ENCODE measurements at places on chromosomes 1 and 21.

GRCh38 chr1:219902951-219903350 is 25.4 kb downstream of the SLC30A10 start:
- DNase-seq, result no peak

DNA sequence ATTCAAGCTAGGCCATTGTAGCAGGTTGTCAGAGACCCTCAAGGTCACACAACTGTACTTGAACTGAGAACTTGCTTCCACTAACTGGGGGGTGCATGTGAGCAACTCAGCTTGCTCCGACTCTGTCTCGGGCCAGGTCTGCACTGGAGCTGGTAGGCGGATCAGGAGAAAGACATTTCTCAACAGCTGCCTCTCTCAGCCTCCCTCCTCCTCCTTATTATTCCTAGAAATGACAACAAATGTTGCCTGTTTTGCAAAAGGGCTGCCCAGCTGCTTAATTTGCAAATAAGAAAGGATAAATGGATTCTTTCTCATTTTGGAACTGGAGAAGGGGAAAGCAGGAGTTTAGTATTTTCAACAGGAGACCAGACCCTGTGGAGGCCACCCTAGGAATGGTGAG is 140.5 kb downstream of the RHOU start:
- DNase-seq, result no peak

- DNase-seq, result no peak
Observed at GRCh38 chr21:44898851-44899767, 21.6 kb downstream of the ITGB2 start.

GRCh38 chr1:145707183-145707867 is at the start of gene PDZK1:
PDZK1 (minus strand) TSS chr1:145707368; CDS start chr1:145688021, 19,347 bp downstream.
- DNase-seq, result no peak

GRCh38 chr21:36388835-36389234 is 3.6 kb downstream of the CHAF1B start:
- peak; percentile 20 for DNase-seq

GRCh38 chr1:22830041-22830566 is 119.5 kb downstream of the EPHB2 start:
- peak; percentile 63 for DNase-seq

DNA sequence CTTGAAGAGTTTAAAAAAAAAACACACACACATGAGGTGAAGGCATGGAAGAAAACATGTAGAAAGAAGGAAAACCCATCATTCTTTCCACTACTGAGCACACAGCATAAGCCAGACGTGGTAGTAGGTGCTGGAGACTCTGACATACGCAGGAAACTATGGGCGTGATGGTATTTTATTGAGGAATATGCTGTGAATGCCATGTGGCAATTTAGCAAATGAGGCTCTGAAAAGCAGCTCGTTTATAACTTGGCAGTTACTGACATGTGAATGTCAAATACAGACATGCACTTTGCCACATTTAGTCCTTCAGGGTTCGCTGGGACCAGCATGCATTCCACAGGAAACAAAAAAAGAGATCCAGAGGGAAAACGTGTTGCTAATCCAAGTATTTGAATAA is 74.3 kb upstream of the IFNAR2 start:
- no peak for DNase-seq

- DNase-seq, result no peak
Observed at GRCh38 chr1:236144033-236144432, 1.7 kb downstream of the GPR137B start.

DNA sequence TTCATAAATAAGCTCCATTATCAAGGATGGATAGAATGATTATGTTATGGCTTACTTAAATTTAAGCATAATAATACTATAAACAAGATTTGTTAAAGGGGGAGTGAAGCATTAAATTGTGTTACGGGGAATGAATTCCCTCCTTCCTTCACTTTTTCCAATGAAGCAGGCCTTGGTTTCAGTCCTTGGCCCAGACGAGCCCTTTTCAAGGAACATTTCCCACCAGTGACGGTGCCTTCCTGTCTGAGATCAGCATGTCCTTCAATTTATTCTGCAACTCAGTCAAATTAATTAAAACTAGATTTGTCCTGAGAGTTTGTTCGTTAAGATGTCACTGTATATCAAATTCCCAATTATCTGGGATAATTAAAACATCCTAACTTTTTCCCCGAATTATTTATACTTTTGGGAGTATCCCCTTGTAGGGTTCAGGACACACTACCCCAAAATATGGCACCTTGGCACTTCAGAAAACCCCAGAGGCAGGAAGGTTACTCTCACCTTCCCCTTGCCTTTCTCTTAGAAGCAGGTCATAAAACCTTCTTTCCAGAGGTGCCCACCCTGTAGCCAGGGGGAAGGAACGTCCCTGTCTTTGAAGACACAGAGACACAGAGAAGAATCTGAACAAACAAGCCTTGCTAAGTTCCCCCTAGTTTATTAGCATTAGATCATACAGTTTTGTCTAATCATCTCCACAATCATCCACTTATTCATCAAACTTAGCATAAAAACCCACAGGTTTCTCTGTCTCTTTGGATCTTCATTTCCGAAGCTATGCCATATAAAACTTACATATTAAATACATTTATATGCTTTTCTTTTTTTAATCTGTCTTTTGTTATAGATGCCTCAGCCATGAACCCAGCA is 86.2 kb upstream of the ARHGAP29 start:
- DNase-seq, result no peak

GRCh38 chr1:218171302-218171893 is 113.7 kb upstream of the RRP15 start:
- DNase-seq, result no peak

DNA sequence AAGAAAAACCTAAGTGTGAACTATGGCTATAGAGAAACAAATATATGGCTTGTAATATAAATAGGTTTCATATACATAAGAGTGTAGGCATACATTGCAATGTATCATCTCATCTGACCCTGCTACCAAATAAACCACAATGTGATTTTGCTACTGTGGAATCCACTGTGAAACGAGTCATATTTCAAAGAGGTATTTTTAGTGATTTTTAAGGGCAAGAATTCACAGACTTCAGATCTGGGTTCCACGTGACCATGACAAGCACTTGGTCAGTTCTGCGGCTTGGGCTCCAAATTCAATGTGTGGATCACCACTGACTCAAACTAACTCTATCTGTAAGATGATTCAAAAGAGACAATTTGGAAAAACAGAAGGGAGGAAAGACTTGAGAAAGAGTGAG is 147.0 kb upstream of the ERG start:
- DNase-seq, result no peak

- no peak for DNase-seq
Observed at GRCh38 chr21:20822666-20823065, 175.5 kb upstream of the NCAM2 start.

DNA sequence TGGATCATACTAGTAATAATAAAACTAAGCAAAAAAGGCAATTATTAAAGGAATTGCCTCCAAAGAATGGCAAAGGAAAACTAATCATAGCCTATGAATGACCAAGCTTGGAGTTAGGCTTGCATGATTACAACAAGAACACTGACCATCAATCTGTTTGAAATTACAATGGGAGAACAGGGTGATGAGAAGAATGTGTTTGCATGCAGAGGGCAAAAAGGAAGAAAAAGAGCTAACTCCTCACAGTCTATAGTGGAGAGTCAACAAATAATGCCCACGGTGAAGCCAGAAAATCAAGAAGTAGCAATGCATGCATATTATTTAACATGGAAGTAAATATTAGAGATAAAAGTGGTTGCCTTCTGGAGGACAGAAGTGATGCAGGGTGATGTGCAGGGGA is 71.8 kb downstream of the COLGALT2 start:
- no peak for DNase-seq

- DNase-seq, result no peak
Observed at GRCh38 chr1:100415498-100415778, 63.1 kb downstream of the CDC14A start.

DNA sequence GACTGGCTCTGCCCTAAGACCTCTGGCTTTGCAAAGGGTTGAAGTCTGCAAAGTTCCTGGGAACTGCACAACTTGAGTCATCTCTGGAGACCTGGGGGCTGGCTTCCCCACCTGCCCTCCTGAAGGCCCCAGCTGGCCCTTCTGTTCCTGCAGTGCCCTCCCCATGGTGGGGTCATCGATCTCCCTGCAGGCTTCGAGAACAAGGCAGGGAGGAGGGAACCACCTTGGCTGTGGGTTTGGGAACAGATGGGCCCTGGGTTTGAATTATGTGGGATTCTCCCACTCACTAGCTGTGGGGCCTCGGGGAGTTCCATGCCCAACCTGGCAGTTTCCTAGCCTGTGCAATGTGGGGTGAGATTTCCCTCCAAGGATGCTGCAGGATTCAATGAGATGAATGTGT is 310.2 kb downstream of the PTPRU start:
- no peak for DNase-seq

Data from anterior cingulate cortex (tissue), 58 donors.